ENCODE measurements at places on chromosomes 2 and 18.

GRCh38 chr18:3129053-3129864 lies 90.5 kb downstream of the MYOM1 start:
- peak; percentile 81 for DNase-seq

- no peak for DNase-seq
These were observed 51.5 kb upstream of the TWIST2 start for GRCh38 chr2:238796223-238796885.

DNA sequence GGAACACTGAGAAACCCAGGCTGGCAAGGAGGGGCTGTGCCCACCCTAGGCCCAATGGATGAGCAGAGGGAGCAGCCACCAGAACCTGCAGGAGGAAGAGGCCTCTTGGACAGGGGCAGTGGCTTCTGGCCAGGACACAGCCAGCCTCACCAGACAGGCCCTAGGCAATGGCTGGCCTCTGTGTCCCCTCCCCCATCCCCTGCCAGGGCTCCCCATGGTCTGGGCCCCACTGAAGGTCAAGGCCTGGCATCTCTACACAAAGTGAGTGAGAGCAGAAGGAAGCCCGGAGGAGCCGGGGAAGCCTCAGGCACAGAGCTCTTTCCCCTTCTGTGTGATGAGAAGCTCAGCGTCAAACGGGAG lies 6.3 kb downstream of the PRLH start:
- no peak for DNase-seq

GRCh38 chr2:102041351-102041750 lies 49.6 kb downstream of the IL1R2 start:
- no peak for DNase-seq

- DNase-seq = no peak
These were observed 32.5 kb downstream of the GAREM1 start for GRCh38 chr18:32438173-32438572.

DNA sequence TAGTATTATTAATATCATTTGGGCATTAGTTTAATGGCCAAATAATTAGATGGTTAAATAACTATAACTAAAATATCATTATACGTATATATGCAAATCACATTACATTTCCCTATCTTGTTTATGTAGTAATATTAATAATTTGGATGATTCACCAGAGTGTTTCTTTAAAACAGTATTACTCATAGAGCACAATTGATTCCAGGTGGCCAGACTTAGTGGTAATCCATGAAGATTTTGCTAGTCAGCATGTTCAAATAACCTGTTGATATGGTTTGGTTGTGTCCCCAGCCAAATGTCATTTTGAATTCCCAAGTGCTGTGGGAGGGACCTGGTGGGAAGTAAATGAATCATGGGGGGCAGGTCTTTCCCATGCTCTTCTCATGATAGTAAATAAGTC lies 782.3 kb downstream of the LRP1B start:
- no peak for DNase-seq

DNA sequence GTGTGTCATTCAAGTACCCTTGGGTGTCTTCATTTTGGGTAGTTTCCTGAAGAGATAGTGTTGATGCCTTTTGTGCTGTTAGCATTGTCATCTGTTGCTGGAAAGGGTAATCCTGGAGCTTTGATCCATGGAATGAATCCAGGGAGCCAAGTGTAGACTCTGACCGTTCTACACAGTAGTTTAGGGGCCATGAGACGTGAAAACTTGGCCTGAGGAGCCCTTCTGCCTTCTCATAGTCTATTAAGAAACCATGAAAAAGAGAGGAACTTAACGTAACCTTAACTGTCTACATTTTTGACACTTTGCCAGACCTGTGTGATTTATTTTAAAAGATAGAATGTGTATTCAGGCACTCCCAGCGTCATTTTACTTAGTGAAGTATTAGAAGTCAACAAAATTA lies 194.0 kb downstream of the BABAM2 start:
- no peak for DNase-seq

GRCh38 chr18:61471541-61471940 lies 138.3 kb downstream of the CDH20 start:
- DNase-seq = no peak

- DNase-seq = no peak
These were observed 8.5 kb downstream of the TYW5 start for GRCh38 chr2:199946836-199947235.

GRCh38 chr2:68767031-68767961 lies 32.7 kb downstream of the ARHGAP25 start:
- peak; percentile 80 for DNase-seq

DNA sequence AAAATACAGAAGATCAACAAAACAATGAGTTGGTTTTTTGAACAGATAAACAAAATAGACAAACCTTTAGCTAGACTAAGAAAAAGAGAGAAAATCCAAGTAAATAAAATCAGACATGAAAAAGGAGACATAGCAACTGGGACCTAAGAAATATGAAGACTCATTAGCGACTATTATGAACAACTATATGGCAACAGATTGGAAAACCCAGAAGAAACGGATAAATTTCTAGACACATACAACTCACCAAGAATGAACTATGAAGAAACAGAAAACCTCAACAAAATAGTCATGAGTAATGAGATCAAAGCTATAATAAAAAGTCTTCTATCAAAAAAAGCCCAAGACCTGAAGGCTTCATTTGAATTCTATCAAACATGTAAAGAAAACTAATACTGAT lies 59.3 kb downstream of the EPB41L3 start:
- DNase-seq = no peak

DNA sequence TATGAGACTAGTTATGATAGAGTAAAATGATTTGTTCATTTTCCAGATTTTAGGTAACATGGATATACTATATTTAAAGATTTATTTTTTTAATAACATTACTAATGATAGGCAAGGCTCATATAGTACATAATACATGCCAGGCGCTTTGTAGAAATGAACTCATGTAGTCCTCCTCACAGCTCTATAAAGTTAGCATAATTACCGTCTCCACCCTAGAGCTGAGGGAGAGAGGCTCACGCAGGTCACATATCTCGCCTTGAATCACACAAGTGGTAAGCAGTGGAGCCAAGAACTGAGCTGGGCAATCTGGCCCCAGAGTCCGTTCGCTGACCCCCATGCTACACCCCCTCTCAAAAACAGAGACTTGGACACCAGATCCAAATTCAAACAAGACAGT lies 222.5 kb downstream of the FAM210A start:
- DNase-seq = no peak

DNA sequence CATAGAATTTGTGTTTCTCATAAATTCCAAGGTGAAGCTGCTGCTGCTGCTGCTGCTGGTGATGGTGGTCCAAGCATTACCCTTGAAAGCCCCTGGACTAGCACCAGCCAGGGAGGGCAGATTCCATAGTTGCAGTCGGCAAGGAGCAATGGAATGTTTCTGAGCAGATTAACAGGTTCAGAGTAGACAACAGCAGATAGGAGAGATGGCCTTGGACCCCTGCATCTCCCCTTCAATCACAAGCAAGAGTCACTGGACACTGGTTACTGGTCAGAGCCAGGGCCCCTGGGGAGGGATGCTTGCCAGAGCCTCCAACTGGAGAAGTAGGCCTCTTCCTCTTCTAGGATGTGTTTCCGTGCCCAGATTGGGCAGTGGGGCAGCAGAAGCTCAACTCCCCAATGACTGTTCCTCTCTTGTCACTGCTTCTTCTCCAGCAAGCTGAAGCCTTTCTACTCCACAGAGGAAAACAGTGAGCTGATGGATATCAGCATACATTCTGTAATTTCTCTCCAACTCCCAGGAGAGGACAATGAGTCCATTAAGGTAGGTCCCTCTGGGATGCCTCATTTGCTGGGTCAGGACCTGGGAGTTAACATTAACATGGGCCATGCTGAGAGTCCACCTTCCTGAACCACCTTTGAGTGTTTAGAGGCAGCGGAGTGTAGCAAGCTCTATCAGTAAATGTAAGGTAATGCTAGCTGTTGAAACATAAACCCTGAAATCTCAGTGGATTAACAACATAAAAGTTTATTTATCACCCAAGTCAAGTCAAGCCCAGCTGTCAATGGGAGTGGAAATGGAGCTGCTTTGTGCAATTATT lies 35.3 kb downstream of the MROH2A start:
- DNase-seq = no peak

DNA sequence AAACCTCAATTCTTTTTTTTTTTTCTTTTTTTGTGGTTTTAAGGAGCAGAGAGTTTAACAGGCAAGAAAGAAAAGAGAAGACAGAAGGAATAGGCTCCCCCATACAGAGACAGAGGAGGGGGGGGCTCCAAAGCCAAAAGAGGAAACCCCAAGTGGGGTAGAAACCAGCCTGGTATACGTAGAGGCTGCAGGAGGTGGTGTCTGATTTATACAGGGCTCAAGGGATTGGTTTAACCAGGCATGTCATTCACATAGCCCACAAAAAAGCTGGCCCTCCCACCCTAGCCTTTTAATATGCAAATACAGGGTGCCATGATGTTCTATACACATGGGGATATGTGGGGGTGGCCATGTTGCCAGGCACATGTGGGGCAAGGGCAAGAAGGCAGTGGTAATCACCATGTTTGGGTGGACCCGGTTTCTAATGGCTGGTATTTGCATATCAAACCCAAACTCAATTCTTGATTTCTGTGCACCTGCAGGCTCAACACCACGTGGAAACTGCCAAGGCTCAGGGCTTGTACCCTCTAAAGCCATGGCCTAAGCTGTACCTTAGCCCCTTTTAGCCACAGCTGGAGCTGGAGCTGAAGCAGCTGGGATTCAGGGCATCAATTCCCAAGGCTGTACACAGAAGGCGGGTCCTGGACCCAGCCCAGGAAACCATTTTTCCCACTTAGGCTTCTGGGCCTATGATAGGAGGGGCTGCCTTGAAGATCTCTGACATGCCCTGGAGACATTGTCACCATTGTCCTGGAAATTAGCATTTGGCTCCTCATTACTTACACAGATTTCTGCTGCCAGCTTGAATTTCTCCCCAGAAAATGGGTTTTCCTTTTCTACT lies 170.3 kb downstream of the MAIP1 start:
- DNase-seq = no peak

DNA sequence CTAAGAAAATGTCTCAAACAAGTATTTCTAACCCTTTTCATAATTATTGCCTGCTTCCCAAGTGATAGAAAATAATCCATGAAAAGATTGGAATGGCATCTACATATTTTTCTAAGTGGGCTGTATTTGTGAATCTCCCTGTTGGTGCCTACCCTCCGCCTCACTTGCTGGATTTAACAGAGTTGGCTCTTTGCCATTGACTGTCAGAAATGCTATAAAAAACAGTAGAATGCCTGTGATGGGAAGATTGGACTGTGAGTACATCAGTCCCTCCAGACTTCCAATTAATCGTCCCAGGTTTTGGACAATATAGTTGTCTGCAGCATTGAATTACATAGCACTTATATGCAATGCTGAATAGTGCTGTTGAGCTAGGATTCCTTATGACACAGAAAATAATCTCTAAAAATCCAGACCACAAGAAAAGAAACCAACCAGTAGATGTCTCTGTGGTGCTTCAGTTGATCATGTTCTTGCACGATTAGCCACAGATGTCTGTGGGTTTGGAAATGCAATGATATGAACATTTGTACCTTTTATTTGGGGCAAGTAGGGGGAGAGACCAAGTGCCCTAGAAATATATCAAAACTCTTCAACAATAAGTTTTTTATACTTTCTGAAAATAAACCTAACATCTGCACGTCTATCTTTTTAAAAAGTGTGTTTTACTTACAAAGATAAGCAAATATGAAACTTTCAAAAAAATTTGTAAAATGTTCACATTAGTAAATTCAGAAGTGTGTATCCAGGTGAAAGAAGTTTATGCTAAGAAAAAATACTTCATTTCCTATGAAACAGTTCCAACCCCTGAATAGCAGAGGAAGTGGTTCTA lies 88.5 kb downstream of the DYNAP start:
- peak; percentile 38 for DNase-seq

GRCh38 chr18:39305766-39306165 lies 1740.2 kb upstream of the CELF4 start:
- DNase-seq = no peak

DNA sequence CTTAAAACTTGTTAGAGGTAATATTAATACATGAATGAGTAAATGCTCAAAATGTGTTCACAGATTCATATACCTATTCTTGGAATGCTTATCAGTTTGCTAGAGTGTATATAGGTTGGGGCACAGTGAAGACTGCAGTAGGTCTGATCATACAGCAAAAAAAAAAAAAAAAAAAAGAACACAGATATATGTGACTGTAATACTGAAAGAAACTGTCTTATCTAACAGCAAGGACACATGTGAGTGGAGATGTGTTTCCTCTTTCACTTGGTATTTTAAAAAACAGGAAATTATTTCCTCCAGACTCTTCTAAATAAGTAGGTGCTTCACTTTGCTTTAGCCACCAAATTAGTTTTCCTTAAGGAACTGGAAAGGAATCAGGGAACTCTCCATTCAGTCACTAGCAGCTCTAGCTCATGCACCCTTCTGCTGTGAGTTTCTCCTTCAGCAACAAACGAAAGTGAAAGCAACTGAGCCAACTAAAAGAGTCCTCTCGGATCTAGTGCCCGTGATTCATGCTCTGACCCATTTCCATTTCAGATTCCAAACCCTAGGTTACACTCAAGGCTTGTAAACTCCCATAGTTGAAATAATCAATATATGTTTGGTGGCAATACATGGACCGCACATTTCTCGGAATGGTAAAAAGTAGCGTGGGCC lies 98.5 kb downstream of the DSEL start:
- peak; percentile 47 for DNase-seq

DNA sequence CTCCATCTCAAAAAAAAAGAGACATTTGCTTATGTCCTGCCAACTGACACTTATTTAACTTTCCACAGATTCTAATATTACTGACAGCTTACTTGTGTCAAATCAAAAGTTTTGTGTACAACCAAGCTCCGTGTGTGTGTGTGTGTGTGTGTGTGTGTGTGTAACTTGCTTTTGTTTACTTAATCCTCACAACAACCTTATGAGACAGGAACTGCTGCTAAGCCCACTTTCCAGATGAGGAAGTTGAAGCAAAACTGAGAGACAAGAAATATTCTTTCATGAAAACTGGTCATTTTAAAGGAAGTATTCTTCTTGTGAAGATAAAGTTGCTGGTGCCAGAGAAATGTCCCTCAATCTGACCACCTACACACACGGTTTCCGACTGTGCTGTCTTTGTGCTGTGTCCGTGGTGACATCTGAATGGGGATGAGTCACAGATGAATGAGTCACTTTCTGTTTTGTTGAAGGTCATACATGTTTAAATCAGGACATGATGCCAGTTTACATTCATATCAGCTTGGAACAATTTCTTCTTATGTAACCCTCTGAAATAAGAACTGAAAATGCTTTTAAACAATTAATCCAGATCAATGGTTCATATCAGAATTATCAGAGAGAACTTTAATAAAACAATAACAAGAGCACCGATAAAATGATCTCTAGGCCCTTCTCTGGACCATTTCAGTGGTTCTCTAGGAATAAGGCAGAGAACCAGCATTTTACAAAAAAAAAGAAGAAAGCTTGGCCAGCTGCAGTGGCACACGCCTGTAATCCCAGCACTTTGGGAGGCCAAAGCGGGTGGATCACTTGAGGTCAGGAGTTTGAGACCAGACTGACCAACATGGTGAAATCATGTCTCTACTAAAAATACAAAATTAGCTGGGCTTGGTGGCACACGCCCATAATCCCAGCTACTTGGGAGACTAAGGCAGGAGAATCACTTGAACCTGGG lies 95.5 kb downstream of the THNSL2 start:
- DNase-seq = peak; percentile 22
